Fibroblast of gingiva (primary cell): ENCODE measurements at places on chromosomes 2 and 18.

GRCh38 chr2:29923110-29923721, 1.8 kb upstream of the ALK start:
- peak; percentile 38 for DNase-seq

GRCh38 chr18:24157855-24158254, 19.0 kb downstream of the CABYR start:
- no peak for DNase-seq

GRCh38 chr2:219526320-219527075, 12.2 kb downstream of the ASIC4 start:
- DNase-seq = no peak

DNA sequence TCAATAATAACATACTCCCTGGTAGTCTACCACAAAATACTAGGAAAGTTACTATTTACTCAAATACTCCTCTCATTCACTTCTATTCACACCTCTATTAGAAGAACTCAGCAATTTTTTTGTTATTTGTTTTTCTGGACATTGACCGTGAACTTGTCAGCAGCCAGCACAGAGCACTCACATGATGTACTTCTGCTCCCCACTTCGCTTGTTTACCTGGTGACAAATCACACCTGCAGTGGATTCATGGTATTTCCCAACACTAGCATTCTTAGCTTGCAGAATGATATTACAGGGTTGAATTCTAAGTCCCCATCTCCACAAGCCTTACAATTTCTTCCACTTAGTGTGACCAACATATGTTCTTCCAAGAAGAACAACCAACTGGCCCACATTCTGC, 238.2 kb downstream of the SATB2 start:
- DNase-seq = no peak

- peak; percentile 38 for DNase-seq
Observed at GRCh38 chr2:239318790-239319661, 81.8 kb downstream of the HDAC4 start.
